ENCODE measurements at places on chromosomes 11 and 22.

GRCh38 chr11:64877390-64878222 is 815 bp downstream of the EHD1 start:
- no peak for DNase-seq

- no peak for DNase-seq
Measured at GRCh38 chr11:46701078-46701654, 335 bp downstream of the ZNF408 start.

DNA sequence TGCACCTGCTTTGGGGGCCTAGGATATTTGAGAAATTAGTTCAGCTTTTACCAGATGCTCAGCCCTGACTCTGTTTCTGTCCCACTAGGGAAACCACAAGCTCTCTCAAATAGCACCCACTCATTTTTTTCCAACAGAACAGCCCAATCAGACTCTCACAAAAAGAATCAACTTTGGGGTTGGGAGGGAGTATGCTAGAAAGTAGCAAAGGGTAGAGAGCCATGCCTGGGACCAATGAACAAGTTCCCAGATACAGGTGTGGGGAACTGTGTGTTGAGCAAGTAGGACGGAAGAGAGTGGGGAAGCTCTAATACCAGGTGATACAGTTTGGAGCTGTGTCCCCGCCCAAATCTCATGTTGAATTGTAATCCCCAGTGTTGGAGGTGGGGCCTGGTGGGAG is 41.1 kb downstream of the TRIM66 start:
- no peak for DNase-seq

DNA sequence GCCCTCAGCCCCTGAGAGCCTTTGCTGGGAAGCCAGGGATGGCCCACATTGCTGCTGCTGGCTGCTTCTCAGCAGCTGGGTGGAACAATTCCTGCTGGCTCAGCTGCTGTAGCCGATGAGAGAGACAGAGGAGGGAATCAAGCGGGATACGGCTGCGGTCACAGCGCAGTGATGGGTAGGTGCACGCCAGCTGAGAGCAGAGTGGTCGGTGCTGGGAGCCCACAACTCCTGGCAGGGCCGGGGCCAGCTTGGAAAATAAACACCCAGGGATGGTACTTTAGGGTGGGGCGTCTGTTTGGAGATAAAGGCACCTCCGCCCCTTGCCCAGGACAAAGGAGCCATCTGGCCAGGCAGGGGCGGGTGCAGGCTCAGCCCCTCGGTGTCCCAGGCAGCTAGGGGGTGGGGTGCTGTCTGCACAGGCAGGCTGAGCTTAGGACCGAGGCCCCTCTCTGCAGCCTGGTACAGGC is 480.5 kb downstream of the MIAT start:
- no peak for DNase-seq

- DNase-seq, result no peak
Measured at GRCh38 chr11:132024587-132025295, 654.3 kb downstream of the NTM start.

DNA sequence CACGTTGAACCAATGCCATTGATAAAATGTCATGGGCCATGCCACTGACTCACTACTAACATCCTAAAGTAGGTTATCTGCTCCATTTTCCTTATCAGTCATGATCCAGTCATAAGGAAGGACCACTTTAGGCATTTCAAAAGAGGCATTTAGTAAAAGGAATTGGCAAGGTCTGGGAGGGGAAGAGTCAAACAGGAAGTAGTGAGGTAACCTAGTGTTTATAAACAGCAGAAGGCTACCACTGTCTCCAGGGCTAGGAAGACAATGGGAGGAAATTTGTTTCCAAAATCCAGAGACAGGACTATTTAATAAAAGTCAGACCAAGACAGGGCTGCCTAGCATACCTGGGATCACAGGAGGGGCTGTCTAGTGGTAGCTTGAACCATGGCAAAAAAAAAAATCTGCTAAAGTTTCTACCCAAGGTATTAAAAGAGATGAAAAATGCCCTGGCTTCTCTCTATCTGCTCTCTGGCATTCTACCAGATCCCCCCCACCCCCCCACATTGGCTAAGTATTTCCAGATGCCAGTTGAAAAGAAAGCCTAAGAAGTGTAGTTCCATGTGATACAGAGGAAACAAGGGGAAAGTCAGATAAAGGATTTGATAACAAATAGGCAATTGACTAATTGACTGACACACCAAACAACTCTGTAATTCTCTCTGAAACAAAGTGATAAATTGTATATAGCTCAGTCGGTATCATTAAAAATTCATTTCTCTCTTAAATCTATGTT is 50.4 kb upstream of the C11orf87 start:
- DNase-seq, result no peak

- DNase-seq, result no peak
Measured at GRCh38 chr11:87187076-87187475, 149.3 kb downstream of the TMEM135 start.

DNA sequence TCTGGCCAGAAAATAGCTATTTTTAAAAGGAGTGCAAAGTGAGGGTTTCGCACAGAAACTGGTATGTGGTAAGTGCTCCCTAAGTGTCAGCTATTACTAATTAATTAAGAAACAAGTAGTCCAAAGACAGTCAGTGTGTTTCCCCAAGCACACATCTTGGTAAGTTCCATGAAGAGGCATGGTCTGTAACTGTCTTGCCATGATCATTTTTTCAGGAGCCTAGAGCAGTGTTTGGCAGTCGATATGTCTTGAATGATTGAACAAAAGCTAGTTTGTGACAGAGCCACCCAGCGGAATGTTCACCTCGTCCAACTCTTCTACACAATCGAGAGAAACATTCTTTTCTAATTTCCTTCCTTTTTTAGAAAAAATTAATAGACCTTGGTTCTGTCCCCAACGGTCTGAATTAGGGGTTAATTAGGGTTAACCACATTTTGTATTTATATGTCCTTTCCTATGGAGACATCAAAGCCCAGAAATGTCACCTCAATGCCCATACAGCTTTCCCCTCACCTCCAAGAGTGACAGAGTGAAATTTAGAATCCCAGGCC is 57.6 kb upstream of the FTH1 start:
- DNase-seq, result no peak

DNA sequence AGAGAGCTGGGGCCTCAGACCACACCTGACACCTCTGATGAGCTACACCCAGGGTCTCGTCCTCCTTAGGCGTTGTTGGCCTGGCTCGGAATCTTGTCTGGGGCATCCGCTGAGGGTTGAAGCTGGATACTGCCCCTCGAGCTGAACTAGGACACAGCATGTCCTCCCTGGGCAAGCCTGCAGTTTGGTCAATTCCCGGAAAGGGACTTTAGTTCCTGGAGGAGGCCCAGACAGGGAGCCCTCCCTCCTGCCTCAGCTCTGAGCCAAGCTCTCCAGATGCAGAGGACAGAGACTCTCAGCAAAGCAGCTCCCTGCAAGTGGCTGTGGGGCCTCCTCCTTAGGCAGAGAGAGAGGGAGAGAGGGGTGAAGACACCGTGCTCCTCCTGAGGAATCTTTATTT is 4.9 kb downstream of the APOL3 start:
- no peak for DNase-seq

DNA sequence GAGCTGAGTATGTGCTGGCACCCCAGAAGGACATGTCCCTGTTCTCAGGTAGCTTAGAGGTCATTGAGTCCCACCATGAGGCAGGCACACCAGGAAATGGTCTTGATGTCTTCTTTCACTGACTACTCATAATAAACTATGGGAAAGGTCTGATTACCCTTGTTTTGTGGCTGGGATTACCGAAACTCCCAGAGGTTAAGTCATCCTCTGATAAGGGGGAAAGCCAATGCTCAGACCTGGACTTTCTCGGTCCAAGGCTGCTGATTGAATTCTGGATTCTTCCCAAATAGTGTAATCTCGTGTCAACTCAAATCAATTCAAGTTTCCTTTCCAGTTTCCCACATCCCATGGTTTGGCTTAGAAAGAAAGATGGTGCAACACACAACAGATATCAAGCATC is 3.7 kb upstream of the CD44 start:
- no peak for DNase-seq

GRCh38 chr11:32088117-32088941 is 2.5 kb upstream of the RCN1 start:
- no peak for DNase-seq

GRCh38 chr22:40387746-40388145 is 17.4 kb downstream of the SGSM3 start:
- DNase-seq, result no peak

- no peak for DNase-seq
Measured at GRCh38 chr11:12180257-12181205, 70.1 kb downstream of the MICAL2 start.

GRCh38 chr11:44110231-44110679 is 14.8 kb downstream of the EXT2 start:
- no peak for DNase-seq

GRCh38 chr22:42707496-42707895 is 13.2 kb downstream of the A4GALT start:
- DNase-seq, result no peak

DNA sequence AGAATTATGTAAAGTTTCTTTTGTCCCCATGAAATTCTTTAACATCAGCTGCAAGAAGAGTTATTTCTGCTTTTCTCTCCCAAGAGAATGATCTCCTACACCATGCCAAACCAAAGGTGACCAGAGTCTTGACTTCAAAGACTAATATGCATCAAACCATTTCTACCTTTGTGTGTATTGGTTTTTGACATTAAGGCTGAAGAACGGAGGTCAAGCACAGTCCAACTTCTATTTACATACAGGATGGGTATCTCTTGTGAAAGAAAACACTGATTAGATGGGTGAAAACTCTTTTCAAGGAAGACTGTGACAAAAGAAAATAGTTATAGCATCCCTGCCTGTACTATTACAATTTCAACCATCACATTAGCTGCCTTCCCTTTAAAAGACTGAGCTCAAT is 256.3 kb downstream of the CADM1 start:
- no peak for DNase-seq

- no peak for DNase-seq
Measured at GRCh38 chr11:3775736-3776406, 21.5 kb downstream of the NUP98 start.

DNA sequence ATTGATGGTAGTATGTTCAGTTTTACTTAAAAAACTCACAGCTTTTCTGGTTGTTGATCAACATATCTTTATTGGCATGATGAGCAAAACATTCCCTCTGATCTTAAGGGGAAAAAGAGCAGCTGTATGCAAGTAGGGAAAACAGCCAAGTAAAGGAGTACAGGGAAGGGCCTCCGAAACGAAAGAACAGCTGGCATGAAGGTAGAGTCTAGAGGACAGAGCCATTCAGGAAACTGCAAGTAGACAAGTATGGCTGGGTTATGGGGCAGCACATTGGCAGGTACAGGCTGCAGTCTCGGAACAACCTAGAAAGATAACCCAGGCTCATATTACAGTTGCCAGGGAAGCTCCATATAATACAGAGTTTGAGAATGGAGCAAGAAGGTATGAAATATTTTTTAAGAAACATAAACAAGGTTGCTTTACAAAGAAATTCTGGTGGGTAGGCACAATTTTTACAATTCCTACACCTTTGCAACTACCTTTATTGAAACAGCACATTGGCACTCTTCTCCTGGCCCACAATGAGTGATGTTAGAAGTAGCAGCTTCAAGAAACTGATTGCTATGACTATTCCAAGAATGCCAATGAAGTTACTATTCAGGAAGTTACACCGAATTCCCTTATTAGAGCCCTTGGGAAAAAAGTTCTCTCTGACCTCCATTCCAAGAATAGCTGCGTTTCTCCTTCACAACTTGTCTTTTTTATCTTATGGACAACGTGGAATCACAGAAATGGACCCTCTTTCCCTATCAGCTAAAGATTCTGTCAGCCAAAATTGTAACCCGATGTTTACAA is 45.2 kb downstream of the LGR4 start:
- DNase-seq, result no peak

- DNase-seq, result no peak
Measured at GRCh38 chr11:75456596-75457183, 23.7 kb upstream of the KLHL35 start.

- DNase-seq, result no peak
Measured at GRCh38 chr22:37225481-37225880, 13.2 kb upstream of the SSTR3 start.

GRCh38 chr11:60970369-60970774 is 1.1 kb upstream of the CD6 start:
- DNase-seq, result no peak

GRCh38 chr11:112852143-112852866 is 108.9 kb upstream of the NCAM1 start:
- DNase-seq, result no peak

- DNase-seq, result peak; percentile 62
Measured at GRCh38 chr11:34631737-34632104, 10.8 kb downstream of the EHF start.

- no peak for DNase-seq
Measured at GRCh38 chr11:534396-535209, 773 bp downstream of the HRAS start.

- DNase-seq, result no peak
Measured at GRCh38 chr22:25701056-25701780, 40.8 kb upstream of the MYO18B start.

DNA sequence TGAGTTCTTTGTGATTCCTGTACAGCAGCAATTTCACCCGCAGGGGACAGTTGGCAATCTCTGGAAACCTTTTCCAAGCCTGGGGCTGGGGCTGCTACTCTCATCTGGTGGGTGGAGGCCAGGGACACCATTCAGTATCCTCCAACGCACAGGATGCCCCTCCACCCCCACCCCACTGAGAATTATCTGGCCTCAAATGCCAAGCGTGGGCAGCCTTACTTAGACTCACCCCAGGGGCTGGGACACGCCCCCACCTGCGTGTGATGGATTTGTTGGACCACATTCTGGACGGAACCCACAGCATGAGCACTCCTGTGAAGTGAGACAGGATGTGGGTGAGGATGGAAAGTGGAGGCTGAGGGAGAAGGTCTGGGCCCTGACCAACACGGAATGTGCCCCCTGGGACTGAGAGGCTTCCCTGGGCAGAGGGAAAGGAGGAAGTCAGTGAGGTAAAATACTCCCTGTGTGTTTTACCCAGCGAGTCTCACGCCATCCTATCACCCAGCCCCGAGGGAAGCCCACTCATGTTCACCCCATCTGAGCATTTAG is 13.7 kb downstream of the RASD2 start:
- no peak for DNase-seq

- DNase-seq, result no peak
Measured at GRCh38 chr11:39205236-39205995, 2254.0 kb downstream of the LRRC4C start.

GRCh38 chr11:116829525-116830183 is at the start of gene APOC3:
Gene APOC3, plus strand, starts transcription at chr11:116829907. Its CDS starts 676 bp downstream, at chr11:116830583.
- no peak for DNase-seq

DNA sequence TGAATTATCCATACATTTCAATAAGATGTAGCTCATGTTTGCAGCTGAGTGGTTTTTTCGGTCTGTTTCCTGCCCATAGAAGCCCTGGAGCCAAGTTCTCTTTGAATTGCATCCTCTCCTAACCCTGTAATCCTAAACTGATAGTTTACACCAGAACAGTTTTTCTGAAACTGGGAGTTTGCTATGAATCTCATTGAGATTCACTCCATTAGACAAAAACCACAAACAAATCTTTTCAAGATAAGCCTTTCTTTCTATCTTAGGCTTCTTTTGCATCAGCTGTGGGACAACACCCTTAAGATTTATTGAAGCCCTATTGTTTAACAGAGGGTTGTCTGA is 324.8 kb downstream of the DYNC2H1 start:
- DNase-seq, result no peak

Measured in NCI-H2081 treated with DMSO at 0.1 percent for 48 hours (cell line).